ENCODE measurements at places on chromosomes 1 and 21. TPM values are rescaled to one million over a fixed set of nuclear protein-coding genes. Genes with fewer than 3 reads are reported as not detected.

NEXN gene
- polyA plus RNA-seq: 2.4 TPM

COL24A1 gene
- polyA plus RNA-seq: 0.06 TPM

ALG14 gene
- polyA plus RNA-seq: 6.8 TPM

ZNF644 gene
- 10.0 TPM for polyA plus RNA-seq

ZNF695 gene
- polyA plus RNA-seq: 4.8 TPM

TNFSF4 gene
- polyA plus RNA-seq: 0.25 TPM

RHOU gene
- 0.27 TPM for polyA plus RNA-seq

LAMB3 gene
- 823 TPM for polyA plus RNA-seq

CDC42BPA gene
- polyA plus RNA-seq: 3.8 TPM

CHTOP gene
- polyA plus RNA-seq: 82.0 TPM

KLHDC9 gene
- polyA plus RNA-seq: 1.8 TPM

A3GALT2 gene
- not detected for polyA plus RNA-seq

SSX2IP gene
- 5.3 TPM for polyA plus RNA-seq

- peak; percentile 77 for DNase-seq
These were observed 344.3 kb downstream of the MATN1 start for GRCh38 chr1:30378991-30379581.

- DNase-seq: no peak
These were observed 5.6 kb downstream of the MFN2 start for GRCh38 chr1:11985851-11986250.

DNA sequence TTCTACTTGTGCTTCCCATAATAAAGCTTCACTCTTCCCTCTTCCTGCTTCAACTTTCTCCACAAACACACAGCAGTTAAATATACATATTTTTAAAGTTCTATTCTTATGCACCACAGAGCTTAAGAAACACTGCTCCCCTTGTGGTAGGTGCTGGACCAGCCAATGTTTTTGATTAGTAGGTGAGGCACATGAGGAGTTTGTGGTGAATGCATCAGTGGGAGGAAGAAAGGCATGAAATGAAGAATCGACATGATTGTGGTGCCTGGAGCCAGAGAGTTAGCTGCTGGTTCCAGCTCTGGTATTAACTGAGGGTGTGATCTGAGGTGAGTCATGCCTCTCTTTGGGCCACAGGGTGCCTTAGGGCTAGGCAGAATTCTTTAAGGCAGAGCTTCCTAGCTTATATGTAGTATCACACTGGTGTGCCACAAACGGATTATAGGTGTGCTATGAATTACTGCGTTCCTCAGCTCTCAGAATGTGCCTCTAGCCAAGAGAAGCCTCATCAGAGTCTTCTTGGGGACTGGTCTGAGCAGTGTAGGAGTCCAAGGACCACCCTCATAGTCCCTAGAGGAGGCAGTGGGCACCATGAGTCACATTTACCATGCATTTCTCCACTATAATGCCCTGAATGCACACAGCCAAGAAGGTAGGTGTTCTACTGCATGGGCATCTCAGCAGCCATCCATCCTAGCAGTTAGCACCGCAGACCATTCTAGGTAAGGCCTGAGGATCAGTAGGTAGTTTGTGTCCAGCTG, 97.4 kb upstream of the SGIP1 start:
- DNase-seq: peak; percentile 98

- no peak for DNase-seq
These were observed 118.9 kb downstream of the PRDM2 start for GRCh38 chr1:13818926-13819325.

- no peak for DNase-seq
These were observed 252.4 kb upstream of the KAZN start for GRCh38 chr1:14345946-14346550.

- DNase-seq: no peak
These were observed 430.6 kb upstream of the DAB1 start for GRCh38 chr1:57854436-57854835.

DNA sequence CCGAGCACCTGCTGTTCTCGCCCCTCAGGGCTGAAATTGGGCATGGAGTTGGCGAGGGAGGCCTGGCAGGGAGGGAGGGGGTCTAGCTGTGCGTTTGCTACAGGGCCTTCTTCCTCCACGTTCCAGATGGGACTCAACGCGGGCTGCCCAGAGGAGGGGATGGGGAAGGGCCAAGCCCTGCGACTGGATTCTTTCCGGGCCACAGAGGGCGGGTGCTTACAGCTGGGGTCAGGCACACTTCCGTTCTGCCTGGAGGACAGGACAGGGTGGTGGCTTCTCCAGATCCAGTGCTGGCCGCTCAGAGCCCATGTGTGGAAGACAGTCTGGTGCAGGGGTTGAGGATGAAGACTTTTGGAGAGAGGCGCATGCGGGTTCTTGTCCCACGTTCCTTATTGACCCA, 90.0 kb downstream of the EDEM3 start:
- no peak for DNase-seq

- peak; percentile 94 for DNase-seq
These were observed 66.1 kb downstream of the CD2 start for GRCh38 chr1:116820369-116820768.

GRCh38 chr1:160338580-160338979, 4.5 kb downstream of the COPA start:
- no peak for DNase-seq

GRCh38 chr21:28356422-28356821, 636.3 kb downstream of the LTN1 start:
- DNase-seq: no peak

- DNase-seq: peak; percentile 99
These were observed at the start of gene PSMA5 for GRCh38 chr1:109426281-109427170. PSMA5 (minus strand) TSS chr1:109426448; CDS start chr1:109426330, 118 bp downstream.

DNA sequence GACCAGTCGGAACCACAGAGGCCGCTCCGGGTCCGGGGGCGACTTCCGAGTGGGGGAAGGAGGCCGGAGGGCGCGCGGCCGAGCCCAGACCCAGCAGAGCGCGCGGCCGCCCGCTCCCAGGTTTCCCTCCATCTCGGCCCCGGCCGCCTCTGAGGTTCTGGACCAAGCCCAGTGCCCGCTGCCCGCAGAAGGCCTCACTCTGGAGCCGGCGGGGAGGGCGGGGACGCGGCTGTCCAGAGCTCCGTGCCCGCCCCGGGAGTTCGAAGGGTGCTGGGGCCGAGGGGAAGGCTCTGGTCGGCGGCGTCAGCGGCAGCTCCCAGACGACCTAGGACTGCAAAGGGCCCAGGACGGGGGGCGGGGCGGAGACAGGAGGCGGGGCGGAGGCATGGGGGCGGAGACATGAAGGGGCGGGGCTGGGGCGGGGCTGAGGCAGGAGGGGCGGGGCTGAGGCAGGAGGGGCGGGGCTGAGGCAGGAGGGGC, 48.0 kb upstream of the SLC19A1 start:
- DNase-seq: peak; percentile 17

DNA sequence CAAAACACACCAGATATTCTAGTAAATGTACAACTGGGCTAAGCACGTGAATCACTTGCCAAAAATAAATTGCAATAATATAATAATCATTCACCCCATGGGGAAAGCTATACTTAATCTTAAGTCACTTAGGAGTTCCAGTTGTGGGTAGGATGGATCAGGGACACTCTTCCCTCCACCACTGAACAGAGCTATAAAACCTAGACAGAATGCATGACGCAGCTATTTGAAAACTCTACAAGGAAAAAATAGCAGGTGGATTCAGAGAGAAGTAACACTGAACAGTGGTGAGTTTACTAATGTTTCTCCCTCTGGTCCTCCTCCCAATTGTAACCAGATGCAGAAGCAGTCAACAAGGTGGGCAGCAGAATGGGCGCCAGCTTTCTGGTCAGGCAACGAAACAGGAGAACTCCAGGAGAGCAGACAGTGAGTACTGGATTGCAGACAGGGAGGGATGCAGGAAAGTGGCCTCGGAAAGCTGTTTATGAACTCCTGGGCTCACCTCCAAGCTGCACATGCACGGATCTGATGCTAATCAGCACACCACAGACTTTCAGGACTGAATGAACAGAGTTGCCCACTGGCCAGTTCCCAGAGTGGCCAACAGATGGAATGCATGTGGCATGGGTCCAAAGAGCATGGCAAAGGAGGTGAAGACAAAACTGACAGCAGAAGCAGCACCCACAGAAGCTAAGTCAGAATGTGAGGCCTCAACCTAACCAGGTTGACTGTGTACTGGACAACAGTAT, 41.4 kb downstream of the TARBP1 start:
- no peak for DNase-seq

DNA sequence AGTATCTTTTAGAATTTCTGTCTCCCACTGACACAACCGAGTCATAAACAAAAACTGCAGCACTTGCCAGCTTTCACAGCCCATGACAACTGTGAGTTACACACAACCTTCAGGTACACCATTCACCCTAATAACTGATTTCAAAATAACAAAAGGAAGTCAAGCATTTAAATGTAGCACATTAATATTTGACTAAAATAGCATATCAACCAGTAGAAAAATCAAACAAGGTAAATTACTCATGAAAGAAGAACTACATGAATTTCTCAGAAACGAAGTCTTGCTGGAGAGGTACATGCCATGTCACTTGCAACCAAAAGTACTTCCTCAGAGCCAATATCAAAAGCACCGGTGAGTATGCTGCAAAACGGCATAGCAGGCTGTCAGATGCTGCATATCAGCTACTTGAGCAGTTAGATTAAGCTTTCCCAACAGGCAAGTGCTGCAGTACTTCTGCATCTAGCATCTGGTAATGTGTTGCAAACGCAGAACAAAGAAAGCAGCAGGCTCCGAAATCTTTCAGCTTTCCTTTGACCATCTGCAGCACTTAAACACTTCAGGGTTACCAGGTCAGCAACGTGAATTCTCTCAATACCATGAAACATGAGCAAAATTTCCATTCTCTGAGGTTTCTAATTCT, 223.2 kb downstream of the SMYD3 start:
- DNase-seq: no peak

GRCh38 chr1:209102120-209102519, 481.4 kb upstream of the CAMK1G start:
- DNase-seq: no peak

DNA sequence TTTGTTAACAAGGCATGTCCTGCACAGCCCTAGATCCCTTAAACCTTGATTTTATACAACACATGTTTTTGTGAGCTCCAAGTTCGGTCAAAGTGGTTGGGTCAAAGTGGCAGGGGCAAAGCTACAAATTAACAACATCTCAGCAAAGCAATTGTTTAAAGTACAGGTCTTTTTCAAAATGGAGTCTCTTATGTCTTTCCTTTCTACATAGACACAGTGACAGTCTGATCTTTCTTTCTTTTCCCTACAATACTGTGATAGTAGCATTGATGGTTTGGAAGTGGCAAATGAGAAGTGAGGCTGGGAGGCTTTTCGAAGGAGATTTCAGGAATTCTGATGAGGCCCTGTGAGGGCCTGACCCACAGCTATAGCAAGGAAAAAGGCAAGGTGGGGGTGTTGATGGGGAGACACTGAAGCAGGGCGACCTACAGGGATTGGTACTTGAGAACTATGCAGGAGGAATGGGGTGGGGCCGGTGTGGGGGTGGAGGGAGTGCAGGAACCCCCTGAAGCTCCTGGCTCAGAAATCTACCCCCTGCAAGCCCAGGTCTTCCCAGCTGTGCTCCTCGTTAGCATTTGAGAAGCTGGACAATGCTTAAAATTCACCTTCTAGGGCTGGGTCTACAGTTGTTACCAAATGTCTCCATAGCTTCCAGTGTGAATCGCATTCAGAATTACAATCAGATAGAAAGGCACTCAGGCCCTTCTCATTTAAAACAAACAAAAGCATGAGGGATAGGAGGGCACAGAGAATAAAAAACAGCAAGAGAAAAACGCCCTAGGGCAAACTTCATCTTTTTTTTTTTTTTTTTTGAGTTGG, 102.6 kb upstream of the PPM1J start:
- DNase-seq: no peak

DNA sequence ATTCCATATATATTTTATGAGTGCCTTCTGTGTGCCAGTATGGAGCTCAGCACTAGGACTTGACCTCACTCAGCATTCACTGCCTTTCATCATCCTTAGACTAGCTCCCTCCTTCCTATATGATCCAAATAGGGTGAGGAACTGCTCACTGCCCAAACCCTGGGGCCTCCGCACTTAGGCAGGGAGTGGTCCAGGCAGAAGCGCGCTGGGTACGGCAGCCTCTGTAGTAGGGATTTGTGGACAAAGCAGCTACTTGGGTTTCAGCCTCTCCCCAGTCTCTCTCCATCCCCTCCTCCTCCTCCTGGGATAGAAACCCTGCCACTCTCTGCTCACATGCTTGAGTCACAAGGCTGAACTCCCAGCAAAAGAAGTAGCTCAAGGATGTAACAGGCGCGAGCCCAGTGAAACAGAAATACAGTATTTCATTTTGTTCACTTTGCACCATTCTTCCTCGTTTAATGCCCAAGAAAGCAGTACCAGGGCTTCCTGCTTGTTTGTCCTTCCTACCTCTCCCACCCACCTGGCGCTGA, 32.9 kb downstream of the PLEKHA6 start:
- no peak for DNase-seq

DNA sequence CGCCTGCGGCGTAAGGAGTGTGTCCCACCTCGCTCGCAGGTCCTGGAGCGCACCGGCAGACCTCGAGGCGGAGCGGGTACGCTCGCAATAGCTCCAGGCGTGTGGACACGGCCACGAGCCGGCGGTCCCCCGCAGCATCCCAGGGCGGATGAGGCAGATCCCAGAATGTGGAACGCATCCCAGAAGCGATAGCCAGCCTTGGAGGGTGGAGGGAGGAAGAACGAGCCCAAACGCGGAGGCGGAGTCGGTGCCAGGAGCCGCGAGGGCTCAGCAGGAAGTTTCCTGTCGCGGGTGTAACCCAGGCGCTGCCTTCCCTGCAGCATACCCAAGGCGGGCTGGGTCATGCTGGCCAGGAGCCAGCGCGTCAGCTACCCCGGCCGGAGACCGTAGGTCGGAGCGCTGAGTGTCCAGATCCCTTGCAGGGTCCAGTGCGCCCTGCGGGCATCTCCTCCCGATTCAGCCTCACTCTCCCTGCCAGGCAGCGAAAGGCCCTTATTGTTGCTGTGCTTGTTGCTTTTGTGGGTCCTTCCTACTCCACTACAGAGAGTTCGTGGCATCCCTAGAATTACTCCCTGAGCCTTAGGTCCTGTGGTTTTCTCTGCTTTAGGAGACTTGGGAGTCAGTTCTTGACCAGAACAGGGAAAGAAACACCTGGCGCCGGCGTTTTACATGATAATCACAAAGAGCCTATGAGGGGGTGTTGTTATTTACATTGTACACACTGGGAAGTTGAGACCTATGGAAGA, 27.7 kb downstream of the STYXL2 start:
- peak; percentile 28 for DNase-seq

GRCh38 chr1:39084191-39084590, 58.0 kb downstream of the NDUFS5 start:
- DNase-seq: no peak

- DNase-seq: peak; percentile 64
These were observed 10.4 kb upstream of the GALE start for GRCh38 chr1:23810818-23811540.
